ENCODE measurements at places on chromosomes 5 and 9.

- no peak for DNase-seq
Measured at GRCh38 chr9:82418334-82418733, 429.8 kb downstream of the SPATA31D1 start.

DNA sequence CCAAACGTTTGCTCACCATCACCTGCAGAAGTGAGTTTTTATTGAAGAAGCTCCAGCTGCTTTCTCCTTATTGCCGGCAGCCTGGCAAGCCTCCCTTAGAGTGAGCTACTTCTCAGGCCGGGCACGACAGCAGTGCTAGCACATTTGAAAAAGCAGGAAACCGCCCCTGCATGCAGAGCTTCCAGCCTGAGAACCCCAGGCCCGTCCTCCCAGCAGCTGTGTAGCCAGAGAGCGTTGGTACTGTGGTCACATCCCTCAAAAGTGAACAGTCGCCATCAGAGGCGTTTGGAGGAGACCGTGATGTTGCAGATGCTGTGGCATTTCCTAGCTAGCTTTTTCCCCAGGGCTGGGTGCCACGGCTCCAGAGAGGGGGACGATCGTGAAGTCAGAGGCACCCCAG is 23.5 kb downstream of the SLC25A25 start:
- peak; percentile 38 for DNase-seq

GRCh38 chr5:109903061-109903460 is 213.3 kb downstream of the MAN2A1 start:
- DNase-seq = no peak

GRCh38 chr5:166178411-166179080 is 2112.9 kb upstream of the WWC1 start:
- no peak for DNase-seq

DNA sequence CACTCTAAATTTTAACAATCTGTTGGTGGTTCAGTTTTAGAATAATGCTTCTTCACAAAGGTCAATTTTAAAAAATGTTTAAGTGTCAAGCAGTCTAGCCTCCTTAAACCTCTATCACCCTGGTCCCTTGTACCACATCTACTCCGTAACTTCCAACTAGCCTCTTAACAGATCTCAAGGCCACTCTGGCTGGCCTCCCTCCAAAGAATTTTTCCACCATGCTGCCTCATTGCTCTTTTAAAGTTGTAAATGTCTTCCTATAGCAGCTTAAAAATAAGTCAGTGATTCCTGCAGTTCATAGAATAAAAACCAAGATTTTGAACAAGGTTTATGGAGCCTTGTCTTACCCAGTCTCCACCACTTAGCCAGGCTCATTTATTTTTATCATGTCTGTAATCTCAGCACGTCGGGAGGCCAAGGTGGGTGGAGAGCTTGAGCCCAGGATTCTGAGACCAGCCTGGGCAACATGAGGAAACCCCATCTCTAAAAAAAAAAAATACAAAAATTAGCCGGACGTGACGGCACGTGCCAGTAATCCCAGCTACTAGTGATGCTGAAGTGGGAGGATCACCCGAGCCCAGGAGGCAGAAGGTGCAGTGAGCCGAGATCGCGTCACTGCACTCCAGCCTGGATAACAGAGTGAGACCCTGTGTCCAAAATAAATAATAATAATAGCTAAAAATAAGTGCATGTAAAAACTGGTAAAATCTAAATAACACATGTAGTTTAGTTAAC is 924.9 kb upstream of the DMAC1 start:
- no peak for DNase-seq

GRCh38 chr9:94919376-94920098 is 193.0 kb downstream of the AOPEP start:
- no peak for DNase-seq

DNA sequence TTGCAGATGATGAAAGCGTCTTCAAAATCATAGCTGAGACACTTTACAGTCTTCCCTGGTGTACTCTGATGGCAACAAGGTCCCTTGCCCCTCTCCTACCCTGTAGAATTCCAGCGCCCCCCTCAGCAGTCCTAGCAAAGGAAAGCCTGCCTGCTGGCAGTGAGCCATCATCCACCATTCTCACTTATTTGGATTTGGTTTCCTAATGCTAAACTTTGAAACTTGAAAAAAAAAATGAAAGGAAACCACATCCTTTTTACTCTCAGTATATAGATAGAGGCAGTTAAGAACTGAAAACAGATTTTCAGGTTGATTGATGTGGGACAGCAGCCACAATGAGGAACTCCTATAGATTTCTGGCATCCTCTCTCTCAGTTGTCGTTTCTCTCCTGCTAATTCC is at the start of gene GZMA:
GZMA (plus strand) TSS at position 299 of the 400 bp plus-strand sequence; CDS start at position 336, 37 bp downstream.
- DNase-seq = no peak

GRCh38 chr5:78566747-78567425 is 81.7 kb downstream of the LHFPL2 start:
- DNase-seq = no peak

- no peak for DNase-seq
Measured at GRCh38 chr5:83102364-83102980, 25.1 kb downstream of the XRCC4 start.

Data from bone marrow (tissue), 2 donors.